Activated CD4-positive, alpha-beta T cell treated with anti-CD3 and anti-CD28 coated beads, Interleukin-2, amount 50 U/mL, for 4 hours (primary cell): ENCODE measurements at places on chromosomes 6 and 20.

- DNase-seq, result no peak
These were observed 130.9 kb upstream of the PTPN1 start for GRCh38 chr20:50379049-50379990.

DNA sequence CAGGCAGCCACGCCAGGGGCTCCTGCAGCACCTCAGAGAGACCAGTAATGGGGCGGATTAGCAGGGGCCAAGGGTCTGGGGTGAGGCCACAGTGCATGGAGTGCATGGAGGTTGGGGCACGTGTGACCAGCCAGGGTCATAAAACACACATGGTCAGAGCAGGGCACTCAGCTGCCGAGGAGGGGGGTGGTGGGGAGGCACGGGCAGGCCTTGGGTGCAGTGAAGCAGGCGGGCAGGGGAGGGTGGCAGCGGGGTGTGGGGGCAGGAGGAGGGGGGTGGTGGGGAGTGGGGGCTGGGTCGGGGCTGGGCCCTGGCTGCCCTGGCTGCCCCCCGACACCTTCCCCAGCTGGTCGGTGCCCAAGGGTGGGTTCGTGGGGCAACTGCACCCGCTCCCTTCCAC, 23.7 kb upstream of the NTSR1 start:
- no peak for DNase-seq

DNA sequence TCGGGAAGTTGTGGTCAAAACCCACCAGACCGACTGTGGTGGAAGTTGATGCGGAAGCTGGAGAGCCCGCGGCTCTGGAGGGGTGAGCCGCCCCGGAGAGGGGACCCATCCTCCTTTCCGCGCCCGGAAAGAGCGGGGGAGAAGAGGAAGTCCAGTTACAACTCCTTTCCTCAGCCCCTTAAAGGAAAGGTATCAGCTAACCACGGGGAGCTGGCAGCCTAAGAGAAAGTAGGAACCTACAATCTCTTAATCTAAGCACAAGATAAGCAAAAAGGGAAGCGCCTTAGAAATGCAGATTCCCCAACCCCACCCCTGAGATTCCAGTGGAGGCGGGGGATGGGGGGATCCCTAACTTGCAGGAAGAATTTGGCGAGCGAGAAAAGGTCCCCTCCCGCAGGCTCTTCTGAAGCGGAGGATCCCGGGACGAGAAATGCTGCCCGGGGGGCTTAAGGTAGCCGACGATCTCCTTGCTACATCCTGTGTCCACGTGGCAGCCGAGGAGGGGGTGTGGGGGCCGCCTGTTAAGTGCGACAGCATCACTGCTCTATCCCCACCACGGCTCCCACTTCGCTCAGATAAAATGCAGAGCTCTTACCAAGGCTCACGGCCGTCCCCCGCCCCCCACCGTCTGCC, 87.5 kb downstream of the ZFP64 start:
- no peak for DNase-seq

GRCh38 chr6:45715508-45715803, 300.2 kb downstream of the CLIC5 start:
- DNase-seq, result no peak

DNA sequence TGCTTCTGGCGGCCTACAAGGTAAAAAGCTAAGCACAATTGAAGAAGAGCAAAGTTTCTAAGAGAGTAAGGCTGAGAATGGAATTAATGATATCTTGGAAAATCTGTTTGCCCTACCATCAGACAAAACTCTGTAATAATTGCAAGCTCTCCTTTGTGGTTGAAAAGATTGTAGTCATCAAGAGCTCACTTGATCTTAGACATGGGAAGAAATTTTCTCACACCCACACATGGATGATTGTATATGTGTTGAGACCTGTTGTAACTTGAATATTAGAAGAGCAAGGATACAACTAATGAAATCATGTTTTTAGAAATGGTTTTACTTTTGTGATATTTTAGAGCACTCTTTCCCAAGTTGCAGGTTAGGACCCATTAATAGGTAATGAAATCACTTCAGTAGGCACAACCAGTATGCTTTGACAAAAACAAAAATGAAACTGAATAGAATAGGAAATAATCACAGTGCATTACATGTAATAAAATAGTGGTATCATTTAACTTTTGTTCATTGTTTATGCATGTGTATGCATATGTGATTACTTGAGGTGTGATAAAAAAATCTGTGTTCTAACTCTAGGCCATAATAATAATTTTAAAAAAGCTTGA, 14.0 kb downstream of the DCBLD1 start:
- DNase-seq, result no peak

GRCh38 chr6:12395898-12396297, 105.7 kb downstream of the EDN1 start:
- no peak for DNase-seq

- no peak for DNase-seq
These were observed 19.7 kb upstream of the TM9SF4 start for GRCh38 chr20:32089637-32090362.

GRCh38 chr6:34005901-34006531, 139.9 kb downstream of the GRM4 start:
- DNase-seq, result no peak

DNA sequence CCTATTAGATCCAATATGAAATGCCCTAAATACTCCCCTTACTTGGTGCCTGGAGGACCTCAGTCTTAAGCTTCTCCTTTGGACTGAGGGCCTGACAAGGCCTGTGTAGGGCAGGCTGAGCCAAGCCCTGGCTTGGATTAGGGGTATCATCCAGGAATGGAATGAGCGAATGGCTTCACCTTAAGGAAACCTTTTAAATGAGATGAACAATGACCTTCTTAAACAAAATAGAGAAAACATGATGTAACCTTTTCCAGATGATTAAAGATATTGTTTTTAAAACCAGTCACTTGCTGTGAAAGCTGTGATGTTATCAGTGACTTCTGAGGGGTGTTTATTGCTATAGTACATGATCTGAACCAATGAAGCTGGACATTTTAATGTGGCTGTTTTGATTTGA, 55.5 kb downstream of the TRAF3IP2 start:
- no peak for DNase-seq

DNA sequence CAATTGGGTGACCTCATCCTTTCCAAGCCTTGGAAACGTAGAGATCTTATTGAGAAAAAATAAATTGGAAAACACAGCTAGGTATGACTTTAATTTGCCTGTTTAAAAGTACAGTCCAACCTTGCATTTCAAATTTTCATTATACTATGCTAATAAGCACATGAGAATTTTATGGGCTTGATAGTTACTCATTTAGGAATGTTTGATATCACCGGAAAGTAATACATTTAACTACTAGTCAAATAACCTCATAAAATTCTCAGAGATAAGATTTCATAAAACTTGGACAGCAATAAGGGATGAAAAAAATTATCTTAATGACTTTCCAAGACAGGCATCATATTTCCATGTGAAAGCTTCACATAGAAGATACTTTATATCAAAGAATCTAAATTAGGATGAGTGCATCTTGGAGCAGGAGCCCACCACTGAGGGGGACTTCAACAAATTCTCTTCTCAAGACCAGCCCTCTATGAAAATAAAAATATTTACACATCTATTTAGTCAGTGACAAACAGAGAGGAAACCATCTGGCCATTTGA, 236.3 kb downstream of the EPHA7 start:
- no peak for DNase-seq

GRCh38 chr6:158635427-158636073, 9.0 kb downstream of the DYNLT1 start:
- no peak for DNase-seq

- no peak for DNase-seq
These were observed 37.9 kb downstream of the SYNDIG1 start for GRCh38 chr20:24507182-24507853.

DNA sequence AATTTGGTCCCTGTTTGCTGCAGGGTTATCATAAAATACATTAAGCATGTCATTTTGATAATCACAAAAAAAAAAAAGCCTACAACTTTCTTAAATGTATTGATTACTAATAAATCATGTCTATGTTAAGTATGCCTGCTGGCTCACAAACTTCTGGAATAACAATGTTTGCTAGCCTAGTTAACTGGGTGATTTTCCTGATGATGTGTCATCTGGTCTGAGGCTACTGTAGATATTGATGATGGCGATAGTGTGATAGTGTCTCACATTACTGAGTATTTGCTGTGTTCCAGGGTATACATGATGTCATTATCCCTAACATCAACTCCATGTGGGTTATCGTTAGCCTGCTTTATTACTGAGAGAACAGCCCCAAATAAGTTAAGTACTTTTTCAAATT, 86.2 kb upstream of the VSTM2L start:
- DNase-seq, result no peak

DNA sequence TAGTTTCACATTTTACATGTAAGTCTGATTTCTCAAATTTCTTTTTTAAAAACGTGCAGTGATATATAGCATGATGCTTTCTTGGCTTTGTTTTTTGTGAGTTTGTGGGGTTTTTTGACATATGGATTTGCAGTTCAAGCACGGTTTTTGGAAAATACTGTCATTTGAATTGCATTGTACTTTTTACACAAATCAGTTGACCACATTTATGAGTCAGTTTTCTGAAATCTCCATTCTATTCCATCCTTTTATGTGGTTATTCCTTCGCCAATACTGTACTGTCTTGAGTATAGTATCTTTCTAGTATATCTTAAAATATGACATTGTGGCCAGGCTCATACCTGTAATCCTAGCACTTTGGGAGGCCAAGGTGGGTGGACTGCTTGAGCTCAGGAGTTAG, 890.0 kb upstream of the CITED2 start:
- DNase-seq, result no peak

DNA sequence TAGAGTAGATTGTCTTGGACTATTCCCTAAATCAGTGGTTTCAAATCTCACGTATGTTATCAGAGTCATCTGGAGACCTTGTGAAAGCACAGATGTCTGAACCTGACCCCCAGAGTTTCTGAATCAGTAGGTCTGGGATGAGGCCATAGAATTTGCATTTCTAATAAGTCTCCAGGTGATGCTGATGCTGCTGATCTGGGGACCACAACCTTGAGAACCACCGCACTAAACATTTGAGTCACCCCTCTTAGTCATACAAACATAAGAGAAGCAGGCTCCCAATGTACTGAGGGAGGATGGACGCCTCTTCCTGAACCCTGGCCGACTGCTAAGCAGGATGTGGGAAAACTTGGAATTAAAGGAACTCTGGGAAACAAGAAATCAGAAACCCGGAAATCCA, 187.8 kb upstream of the PRDM1 start:
- no peak for DNase-seq

- no peak for DNase-seq
These were observed 2.5 kb upstream of the APOBEC2 start for GRCh38 chr6:41050536-41050935.

GRCh38 chr20:1265916-1266166, 253 bp upstream of the SNPH start:
- no peak for DNase-seq

DNA sequence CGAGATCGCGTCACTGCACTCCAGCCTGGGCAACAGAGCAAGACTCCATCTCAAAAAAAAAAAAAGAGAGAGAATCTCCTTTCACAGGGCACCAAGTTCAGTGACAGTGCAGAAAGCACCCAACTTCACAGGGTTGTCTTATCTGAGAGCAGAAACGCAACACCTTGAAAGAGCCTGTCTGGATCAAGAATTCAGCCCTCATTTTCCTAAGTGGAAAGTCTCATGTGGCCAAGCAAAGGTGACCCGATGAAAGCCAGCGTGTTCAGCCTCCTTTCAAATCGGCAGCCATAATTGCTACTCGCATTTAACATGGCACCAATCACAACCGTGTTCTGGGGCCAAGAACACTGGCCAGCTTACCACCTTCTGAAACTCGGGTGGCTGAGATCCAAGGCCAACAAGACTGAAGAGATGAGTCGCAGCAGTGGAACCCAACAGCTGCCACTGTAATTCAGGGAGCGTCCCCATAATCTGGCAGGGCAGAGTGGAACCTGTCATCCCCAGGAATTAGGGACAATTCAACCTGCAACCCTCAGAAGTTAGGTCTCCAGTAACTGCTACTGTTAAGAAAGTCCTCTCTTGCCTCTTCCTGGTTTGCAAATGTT, 536.7 kb upstream of the JARID2 start:
- no peak for DNase-seq

DNA sequence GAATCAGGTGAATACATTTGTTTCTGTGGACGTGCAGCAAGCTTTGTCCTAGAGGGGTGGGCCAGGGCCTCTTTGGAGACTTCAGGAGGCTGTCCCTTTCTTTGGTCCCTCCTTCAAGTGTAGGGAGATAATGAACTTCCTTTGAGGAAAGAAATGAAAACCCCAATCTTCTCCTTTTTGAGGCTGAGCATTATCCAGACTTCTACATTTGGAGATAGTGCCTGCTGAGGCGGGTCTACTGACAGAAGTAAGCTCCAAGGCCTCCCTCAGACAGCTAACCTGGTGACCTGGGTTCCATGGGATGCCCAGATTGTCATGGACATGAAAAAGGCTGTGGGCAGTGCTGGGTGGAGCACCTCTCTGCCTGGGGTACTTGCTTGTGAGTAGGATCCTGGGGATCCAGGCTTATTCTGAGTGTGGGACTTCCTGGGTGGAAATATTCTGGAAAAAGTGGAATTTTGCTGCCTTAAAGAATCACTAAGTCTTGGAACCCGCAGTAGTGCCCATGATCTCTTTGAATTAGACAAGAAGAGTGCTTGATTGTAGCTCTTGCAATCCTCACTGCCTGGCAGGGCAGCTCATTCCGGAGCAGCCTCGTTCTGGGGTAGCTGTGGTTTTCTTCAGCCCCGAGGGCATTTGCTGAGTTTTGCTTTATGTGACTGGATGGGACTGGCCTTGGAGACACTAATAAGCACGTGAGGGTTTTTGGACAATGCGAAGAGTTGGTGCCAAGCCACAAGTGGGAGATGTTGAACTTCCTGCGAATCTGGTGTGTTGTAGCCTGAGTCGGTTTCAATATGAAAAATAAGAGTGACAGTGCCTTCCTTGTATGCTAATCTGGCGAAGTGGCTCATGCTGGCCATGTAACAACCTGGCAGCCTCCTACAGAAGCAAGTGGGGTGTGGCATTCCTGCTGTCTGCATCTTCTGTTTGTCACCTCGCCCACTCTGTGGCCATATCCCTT, 28.1 kb downstream of the SNRNP48 start:
- no peak for DNase-seq

DNA sequence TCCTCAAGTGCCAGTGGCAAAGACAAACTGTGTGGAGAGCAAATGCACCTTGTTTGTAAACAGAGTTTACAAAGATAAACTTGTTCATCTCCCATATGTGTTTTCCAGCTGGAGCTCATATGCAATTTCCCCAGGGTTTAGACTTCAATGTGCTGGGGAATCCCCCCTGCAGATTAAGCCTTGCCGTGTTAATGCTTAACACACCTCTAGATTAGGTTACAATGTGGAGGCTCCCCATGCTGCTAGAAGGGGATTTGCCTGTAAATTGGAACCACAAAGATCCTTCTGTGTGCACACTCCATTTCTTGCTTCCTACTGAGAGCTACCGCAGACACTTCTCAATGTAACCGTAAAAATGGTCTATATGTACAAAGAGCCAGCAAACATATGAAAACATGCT, 263.1 kb downstream of the TBX18 start:
- no peak for DNase-seq

DNA sequence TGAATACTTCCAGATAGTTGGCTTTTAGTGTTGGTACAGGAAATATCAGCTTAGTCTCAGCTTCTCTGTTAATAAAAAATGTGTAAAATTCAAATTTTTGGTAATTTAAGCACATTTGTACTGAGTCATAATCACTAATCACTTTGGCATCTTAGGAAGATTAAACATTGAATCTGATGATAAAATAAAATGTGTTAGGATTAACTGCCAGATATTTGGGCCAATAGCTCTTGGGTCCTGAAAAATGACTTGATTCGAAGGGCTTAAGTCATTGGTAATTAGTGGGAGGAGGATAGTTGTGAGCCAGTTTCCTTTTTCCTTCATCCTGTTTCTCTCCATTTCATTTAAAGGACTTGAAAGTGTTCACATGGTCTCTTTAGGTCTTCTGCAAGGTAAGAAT, 426.1 kb downstream of the RFPL4B start:
- DNase-seq, result no peak

- DNase-seq, result no peak
These were observed 3.1 kb downstream of the F13A1 start for GRCh38 chr6:6317386-6317785.
